Muscle of back (tissue), 13 donors: ENCODE measurements at places on chromosomes 3 and 15.

GRCh38 chr15:47296881-47297280 is 420.4 kb upstream of the SEMA6D start:
- peak; percentile 32 for DNase-seq

- no peak for DNase-seq
Measured at GRCh38 chr3:14201940-14202684, 23.5 kb downstream of the LSM3 start.

DNA sequence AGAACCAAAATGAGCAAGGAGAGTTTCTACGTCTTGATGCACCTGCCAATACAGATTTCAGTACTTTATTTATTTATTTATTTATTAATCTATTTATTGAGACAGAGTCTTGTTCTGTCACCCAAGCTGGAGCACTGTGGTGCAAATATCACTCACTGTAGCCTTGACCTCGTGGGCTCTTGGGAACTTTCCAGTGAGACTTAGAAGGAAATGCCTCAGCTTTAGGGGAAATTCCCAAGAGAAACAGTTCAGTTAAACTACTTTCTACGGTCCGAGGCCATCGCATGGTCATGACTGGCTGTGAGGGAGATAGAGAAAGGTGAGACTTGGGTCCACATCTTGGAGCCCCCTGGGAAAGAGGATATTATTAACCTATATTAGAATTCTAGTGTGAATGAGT is 47.0 kb upstream of the HERC1 start:
- DNase-seq: no peak

- peak; percentile 39 for DNase-seq
Measured at GRCh38 chr3:191051037-191051436, 148.0 kb upstream of the OSTN start.

DNA sequence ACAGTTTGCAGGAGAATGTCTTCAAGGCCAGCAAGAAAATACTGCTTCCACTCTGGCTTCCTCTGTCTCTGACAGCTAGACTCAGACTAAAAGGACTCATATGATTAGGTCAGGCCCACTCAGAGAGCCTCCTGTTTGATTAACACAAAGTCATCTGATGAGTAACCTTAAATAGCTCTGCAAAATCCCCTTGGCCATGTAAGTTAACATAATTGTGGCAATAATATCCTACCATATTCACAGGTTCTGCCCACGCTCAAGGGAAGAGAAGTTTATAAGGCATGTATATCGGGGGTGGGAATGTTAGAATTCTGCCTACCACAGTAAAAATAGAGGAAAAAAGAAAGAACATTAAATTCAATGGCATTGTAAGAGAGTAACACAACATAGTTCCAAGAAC is 20.6 kb upstream of the HHATL start:
- no peak for DNase-seq

DNA sequence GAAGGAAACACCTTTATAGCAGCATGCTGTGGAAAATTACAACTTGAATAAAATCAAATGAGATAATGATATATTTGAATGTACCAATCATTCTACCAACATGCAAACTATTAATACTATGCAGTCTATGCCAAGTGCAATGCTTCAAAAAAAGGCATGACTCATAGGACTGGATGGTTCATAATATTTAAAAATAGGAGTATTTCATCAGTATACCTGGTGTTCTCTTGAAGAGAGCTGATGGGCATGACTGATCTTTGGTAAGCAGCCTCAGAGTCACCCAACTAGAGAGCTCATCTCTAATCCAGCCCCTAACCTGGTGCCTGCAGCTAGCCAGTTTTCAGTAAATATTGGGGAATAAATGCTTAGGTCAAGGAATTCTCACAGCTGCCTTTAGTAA is 434.7 kb upstream of the ARRDC4 start:
- no peak for DNase-seq

DNA sequence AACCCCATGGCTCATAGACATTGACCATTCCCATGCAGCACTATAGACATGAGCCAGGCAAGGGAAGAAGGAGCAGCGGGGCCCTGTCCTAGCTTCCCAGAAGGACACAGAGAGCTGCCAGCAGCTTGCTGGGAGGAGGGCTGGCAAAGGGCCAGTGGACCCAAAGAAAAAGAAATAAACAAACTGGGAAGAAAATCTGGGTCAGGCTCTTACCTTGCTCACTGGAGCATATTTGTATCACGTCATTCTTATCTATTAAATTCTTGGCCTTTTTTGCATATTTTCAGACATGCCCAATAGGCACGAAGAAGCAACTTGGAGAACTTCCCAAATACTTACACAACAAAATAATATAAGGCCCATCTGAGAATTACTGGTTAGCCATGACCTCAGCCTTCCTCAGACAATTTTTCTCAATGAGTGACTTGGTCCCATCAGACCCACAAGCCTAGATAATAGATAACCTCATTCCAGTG is 28.4 kb downstream of the RASGRP1 start:
- DNase-seq: peak; percentile 48

DNA sequence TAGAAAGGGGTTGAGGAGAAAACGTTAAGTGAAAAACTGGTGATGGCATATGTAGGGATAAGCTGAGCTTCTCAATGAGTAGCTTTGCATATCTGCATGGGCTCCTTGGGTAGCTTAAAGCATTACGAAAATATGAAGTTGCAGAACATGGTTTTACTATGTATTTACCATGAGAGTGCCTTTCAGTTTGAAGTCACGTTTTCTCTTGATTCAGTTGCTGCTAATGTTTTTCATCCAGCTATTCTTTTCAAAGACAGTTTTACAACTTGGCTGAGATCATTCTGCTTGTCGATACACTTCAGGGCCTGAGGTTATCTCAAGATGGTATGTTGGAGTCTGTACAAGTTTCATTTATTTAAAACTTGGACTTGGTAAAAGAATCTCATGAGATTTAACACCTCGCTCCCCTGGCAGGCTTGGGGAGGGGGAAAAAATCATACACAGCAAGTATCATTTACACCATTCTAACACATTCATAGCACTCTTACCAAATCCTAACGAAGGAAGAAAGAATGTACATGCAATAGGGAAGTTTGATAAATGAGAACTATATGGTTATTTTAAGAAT is 103.3 kb upstream of the CMC1 start:
- DNase-seq: no peak

DNA sequence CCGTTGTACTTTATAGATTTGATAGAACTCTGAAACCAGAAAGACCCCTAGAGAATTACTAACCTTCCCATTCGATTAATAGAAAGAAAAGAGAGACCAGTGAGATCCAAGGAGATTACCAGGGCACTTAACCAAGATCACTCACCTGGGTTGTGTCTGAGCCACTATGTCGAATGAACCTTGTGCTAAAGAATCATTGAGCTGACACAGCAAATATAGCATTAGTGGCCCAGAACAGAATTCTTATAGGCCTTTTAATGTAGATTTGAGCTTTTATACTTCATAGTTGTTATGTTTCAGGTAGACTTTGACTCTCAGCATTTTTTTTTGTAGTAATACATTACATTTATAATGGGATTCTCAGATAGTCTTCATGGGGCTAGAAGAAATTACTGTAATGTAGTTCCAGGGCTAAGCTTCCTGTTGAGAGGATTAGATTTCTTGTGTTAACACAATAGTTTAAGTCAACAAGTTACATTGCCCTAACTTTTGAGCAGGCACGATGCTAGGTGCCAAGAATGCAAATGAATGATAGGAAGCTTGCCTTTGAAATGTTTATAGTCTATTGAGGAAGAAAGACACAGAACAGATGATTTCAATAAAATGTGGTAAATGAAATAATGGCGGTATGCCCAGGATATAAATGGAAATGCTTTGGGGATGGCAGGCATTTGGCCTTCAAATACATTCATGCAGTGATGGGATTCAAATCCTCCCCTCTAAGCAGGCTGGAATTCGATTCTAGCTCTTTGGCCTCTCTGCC is 24.4 kb upstream of the ABHD10 start:
- no peak for DNase-seq

GRCh38 chr3:99909714-99910495 is 92.2 kb downstream of the CMSS1 start:
- DNase-seq: no peak

GRCh38 chr15:48313216-48313615 is 18.0 kb upstream of the DUT start:
- no peak for DNase-seq

- DNase-seq: peak; percentile 67
Measured at GRCh38 chr3:11523572-11524101, 120.1 kb downstream of the VGLL4 start.

- no peak for DNase-seq
Measured at GRCh38 chr3:58042947-58043707, 34.9 kb downstream of the FLNB start.

DNA sequence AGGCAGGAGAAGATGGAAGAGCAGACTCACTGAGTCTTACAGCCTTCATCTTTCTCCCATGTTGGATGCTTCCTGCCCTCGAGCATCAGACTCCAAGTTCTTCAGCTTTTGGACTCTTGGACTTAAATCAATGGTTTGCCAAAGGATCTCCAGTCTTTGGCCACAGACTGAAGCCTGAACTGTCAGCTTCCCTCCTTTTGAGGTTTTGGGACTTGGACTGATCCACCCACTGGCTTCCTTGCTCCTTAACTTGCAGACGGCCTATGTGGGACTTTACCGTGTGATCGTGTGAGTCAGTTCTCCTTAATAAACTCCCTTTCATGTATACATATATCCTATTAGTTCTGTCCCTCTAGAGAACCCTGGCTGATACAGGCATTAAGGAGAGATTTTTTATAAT is 62.4 kb upstream of the TNIK start:
- no peak for DNase-seq

GRCh38 chr15:39908186-39908585 is 11.9 kb downstream of the GPR176 start:
- no peak for DNase-seq

- no peak for DNase-seq
Measured at GRCh38 chr15:101348015-101348414, 53.0 kb upstream of the SNRPA1 start.

DNA sequence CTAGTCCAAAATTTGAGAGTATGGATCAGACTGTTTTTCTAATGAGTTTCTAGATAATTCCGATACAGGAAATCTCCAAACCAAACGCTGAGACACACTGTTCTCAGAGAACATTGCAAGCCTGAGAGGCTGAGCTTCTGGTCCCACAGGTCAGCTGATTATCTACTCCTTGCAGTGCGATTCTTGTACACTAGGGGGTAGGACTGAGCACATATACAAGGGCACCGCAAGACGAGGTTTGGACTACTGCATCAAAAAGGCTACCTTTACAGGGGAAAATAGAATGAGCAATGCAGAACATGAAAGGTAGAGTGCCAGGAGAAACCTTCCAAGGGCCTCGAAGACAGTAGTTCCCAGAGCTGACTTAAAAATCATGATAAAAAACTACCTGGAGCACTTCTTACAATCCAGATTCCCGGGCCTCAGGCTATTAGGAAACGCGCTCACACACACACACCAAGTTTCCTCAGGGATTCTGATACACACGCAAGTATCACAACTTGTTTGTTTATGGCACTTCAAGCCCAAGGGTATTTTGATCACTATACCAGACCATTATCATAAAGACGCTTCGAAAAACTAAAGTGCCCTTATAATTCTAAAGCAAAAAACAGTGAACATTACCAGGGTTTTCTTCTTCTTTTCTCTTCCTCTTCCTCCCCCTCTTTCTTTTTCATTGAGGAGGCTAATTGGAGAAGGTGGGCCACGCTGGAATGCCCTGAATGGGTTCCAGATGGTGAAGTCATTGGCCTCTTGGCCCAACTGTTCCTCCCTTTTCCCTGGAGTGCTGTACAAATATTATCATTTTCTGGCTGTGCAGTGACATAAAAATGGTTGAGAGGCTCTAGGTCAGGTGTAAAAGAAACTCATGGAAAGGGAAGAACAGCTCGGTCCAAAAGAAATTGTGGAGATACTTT is 61.8 kb downstream of the SLC12A8 start:
- DNase-seq: no peak

GRCh38 chr15:81418891-81419290 is 44.9 kb upstream of the TMC3 start:
- no peak for DNase-seq

DNA sequence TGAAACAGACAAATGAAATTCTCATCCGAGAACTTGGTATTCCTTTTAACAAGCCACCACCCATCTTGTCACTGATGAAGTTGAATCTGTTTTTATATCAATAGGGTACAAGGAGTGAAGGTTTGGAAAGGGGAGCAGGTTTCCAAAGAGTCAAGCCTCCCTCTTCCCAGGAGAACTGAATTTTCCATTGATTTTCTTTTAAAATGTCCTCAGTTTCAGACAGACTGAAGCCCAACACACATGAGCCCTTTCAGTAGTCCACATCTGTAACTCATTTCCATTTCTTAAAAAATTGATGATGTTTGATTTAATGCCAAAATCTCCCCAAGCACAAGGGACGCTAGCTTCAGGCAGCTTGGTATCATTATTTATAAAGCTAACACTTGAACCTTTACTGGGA is 187.7 kb downstream of the FOXB1 start:
- DNase-seq: peak; percentile 67

DNA sequence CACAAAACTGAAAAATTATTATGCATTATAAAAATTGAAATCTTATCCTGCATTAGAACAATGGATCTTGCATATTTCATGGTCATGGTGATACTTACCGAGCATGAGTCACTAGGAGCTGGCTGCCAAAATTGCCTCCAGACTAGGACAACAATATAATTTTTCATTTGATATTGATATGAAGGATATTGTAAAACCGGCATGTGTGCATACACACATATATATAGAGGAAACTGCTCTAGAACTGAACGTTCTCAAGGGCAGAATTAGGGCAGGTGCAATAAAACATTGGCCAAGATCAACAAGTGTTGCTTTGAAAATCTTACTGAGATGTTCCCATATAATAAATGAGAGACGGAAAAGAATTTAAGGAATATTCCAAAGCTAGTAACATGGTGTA is 319.4 kb upstream of the POU1F1 start:
- DNase-seq: no peak

- no peak for DNase-seq
Measured at GRCh38 chr3:138300647-138301046, 29.0 kb downstream of the NME9 start.

DNA sequence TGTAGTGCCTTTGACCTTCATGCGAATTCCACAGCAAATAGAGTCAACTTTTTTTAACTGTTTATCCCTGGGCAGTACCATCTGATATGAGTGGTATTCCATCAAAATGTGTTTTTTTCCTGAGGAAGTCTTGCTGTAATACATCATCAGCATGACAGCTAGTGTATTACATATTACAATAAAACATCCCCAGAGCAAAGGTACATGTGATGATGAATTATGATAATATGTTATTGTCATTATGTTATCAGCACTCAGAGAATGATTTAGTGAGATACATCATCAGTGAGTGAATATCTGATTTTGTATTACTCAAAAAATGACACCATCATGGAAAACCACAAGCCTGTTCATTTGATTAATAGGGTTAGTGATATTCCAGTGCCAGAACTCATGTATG is 69.7 kb upstream of the ARL6 start:
- no peak for DNase-seq

GRCh38 chr15:83380059-83380458 is 67.1 kb upstream of the SH3GL3 start:
- DNase-seq: no peak

GRCh38 chr3:146972726-146973125 is 367.6 kb upstream of the PLSCR5 start:
- no peak for DNase-seq

GRCh38 chr3:82927309-82928253 is 1166.1 kb upstream of the GBE1 start:
- peak; percentile 2 for DNase-seq

GRCh38 chr3:9201266-9201665 is 48.2 kb downstream of the SRGAP3 start:
- DNase-seq: peak; percentile 92

- DNase-seq: no peak
Measured at GRCh38 chr3:14884665-14885064, 62.7 kb upstream of the NR2C2 start.

- no peak for DNase-seq
Measured at GRCh38 chr3:184486614-184487013, 75.0 kb upstream of the EPHB3 start.

GRCh38 chr3:55269636-55270035 is 217.5 kb downstream of the WNT5A start:
- DNase-seq: no peak
